ENCODE measurements at places on chromosomes 7 and 10. TPM values are rescaled to one million over a fixed set of nuclear protein-coding genes. Genes with fewer than 3 reads are reported as not detected.
A peak's percentile ranks its signal among the peaks of the same experiment; 100 is the strongest.

ANXA8 gene
- 0.27 TPM for polyA plus RNA-seq

DNA sequence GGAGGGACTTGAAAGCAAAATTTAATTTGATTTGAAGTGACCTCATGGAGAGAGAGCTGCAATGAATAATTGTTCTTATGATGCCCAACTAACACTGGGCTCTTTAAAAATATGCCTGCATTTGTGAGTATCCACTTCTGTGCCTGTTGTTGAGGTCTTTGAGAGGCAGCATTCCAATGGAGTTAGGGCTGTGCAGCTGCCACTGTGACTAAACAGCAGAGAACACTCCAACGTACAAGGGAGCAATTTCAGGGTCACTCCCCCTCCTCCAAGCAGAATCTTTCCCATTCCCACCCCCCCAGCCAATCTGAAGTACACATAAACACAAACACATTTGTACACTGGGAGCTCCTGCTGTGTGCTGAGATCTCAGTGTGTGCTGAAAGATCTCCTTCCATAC lies 28.0 kb upstream of the GSAP start:
- no peak for DNase-seq

DNA sequence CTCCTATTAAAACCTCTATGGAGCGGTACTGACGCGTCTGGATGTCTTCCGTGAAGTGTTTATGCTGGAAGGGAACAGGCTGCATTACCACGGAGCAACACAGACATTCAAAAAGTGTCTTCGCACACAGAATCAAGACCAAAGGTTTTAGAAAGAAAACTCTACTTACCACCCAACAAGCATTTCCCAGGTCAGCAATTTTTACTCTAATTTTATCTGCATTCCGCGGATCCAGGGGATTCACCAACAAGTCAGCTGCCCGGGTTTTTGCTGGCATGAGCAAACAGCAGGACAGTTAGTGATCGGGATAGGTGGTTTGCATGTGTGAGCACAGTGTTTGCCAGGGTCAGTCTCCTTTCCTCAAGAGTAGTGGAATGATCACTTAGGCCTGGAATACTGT lies 118.8 kb downstream of the KMT2E start:
- no peak for DNase-seq

DNA sequence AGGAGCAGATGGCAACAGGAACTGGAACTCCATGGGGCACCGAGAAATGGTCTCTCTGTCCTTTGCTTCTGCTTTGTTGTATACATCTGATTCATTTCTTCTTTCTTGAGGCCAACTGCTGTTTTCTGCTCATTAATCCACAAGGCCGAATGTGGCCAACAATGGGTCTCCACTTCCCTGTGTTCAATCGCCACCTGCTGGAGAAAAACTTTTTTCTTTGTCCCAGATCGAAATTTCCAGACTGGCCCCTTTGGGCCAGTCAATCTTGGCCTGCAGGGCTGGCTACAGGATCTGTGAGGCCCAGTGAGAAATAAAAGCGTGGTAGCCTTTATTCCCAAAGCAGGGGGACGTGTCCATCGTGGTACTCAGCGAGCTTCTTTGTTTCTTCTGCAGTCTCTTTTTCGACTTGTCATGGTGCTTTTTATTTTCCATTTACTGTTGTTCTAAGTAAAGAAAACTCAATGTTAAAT lies 58.8 kb downstream of the PARP12 start:
- no peak for DNase-seq

- peak; percentile 85 for DNase-seq
Observed at GRCh38 chr10:92592761-92593618, at the start of gene KIF11. TSS of gene KIF11 (plus strand) at chr10:92593130. CDS start at chr10:92593376, 246 bp downstream.

INA gene
- 8.5 TPM for polyA plus RNA-seq

CDHR1 gene
- not detected for polyA plus RNA-seq

DNA sequence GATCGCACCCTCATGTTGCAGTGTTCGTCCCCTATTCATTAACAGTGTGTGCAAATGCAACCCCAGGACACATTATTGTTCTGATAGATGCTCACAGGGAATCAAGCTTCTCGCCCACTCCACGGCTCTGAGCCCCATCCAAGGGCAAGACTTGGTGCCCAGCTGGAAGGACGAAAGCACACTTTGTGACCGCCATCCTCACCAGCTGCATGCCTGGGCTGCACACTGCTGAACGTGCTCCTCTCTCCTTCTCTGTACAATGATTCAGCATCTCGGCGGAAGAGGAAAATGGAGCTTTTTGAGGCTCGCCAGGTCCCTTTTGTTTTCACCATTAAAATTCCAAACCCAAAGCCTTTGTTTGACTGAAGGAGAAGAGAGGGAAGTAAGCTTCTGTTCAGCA lies 41.9 kb downstream of the MKI67 start:
- DNase-seq, result no peak
